Uterus (tissue), 4 donors: ENCODE measurements at places on chromosomes 12 and 14.
A peak's percentile ranks its signal among the peaks of the same experiment; 100 is the strongest.

- DNase-seq, result no peak
Observed at GRCh38 chr14:88289234-88289633, 33.8 kb downstream of the KCNK10 start.

DNA sequence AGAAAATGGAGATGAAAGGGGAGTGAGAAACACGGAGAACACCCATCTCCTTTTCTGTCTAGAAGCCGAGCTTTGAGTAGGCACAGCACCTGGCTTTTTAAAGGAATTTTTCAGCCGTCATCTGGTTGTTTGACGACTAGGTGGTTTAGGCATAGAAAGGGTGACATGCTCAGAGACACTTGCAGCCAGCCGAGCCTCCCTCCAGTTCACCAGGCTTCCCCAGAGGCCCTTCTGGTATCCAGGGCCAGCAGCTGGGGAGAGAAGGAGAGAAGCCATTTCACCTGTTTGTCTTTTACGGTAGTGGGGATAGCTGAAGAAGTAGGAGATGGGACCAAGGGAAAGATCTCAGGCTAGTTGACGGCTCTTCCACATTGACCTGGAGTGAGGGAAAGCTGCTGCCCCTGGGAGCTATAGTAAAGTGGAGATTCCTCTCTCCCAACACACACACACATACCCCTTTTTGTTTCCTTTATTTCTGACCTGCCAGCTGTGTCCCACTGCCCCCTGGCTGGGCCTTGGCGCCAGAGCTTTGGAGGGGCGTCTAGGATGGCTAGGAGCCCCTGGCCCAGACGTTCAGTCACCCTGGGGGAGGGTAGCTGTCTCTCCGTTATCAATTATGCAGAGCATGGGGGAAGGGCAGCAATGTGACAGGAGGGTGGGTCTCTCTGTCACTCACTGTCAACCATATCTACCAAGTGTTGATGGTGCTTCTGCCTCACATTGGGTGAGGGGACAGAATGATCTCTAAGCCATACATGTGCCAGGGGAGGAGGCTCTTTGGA lies 5.5 kb downstream of the MAP3K12 start:
- DNase-seq, result no peak

DNA sequence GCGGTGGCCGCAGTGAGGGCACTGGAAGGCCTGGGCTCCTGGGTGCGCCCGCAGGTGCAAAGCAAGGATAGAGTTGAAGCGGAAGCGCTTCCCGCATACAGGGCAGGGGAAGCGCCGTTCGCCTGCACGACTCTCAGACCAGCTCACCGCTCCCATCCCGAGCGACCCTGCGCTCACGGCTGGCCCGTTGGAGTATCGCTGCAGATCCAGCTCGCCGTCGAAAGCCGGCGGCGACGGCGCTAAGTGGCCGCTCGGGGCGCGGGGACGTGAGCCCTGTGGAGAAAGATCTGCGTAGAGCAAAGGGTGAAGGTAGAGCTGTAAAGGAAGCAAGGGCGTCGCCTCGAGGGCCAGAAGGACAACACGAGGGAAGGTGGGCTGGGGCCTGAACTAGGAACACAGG lies 5.4 kb downstream of the ZNF219 start:
- no peak for DNase-seq

DNA sequence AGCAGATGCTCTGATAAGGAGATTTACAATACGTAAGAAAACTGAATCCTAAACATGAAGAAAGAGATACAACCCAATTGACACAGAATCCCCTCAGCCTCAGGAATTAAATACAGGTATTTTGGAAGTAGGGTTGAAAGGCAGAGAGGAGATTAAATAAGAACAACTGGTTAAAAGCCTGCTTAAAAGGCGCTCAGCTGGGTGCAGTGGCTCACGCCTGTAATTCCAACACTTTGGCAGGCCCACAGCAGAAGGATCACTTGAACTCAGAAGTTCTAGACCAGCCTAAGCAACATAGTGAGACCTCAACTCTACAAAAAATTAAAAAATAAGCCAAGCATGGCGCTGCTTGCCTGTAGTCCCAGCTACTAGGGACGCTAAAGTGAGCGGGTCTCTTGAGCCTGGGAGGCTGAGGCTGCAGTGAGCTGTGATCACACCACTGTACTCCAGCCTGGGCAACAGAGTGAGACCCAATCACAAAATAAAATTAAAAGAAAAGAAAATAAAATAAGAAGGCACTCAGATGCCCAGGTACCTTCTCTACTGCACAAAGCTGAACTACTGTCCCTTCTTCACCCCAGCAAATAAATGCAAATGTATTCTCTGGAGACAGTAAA lies 32.9 kb downstream of the MED13L start:
- no peak for DNase-seq

DNA sequence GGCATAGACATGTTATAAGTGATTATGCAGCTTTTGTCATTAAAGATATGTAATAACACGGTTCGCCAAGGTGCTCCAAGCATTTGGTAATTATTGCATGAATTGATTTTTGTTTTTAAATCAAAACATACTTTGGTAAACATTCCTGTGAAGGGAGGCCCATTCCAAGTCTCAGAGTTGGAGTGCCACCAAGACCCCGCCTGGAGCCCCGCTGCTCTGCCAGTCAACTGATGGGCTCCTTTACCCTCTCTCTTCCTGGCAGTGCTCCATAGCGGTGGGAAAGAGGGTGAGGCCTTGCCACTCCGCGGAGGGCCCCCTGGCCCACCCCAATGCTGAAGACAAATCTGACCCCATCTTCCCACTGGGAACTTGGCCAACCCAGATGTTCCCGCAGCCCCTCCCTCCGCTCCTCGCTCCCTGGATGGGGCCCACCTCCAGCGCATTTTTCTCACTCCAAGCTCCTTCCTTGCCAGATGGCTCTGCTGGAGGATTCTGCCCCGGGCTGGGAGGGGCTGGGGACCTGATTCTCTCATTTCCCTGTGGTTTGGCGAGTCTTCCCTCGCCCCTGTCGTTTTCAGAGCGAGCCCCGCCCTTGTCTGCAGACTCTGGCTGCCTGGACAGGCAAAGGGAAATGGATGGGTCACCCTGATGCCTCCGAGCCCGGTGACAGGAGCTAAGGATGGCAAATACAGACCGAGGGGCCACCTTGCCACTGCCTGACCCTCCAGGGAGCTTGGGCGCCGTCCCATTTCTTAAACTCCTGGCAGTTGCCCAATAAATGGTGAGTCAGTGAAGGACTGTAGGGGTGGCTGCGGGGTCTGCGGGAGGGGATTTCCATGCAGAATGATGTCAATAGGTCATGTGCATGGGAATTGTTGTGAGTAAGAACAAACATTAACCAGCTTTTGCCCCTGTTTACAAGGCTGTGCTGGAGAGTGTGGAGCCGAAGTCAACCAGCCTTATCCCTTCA lies 9.2 kb upstream of the PAPLN start:
- peak; percentile 76 for DNase-seq

DNA sequence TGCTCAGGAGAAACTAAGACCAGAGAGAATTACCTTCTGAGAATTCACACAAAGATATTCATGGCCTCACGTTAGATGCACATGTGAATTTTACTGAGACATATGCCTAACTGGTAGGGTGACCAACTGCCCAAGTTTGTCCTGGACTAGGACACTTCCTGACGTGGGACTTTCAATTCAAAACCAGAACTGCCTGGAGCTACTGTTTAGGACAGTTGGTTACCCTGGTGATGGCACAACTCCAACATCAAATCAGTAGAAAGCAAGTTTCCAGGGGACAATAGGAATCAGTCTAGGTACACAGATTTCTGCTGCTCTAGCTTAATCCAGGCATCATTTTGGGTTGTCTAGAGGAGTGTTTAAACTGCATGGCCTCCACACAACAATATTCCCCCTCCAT lies 178.7 kb downstream of the GXYLT1 start:
- DNase-seq, result no peak

- no peak for DNase-seq
Observed at GRCh38 chr14:36655963-36656686, 5.5 kb upstream of the PAX9 start.

- DNase-seq, result no peak
Observed at GRCh38 chr12:122311696-122312095, 45.4 kb upstream of the VPS33A start.

DNA sequence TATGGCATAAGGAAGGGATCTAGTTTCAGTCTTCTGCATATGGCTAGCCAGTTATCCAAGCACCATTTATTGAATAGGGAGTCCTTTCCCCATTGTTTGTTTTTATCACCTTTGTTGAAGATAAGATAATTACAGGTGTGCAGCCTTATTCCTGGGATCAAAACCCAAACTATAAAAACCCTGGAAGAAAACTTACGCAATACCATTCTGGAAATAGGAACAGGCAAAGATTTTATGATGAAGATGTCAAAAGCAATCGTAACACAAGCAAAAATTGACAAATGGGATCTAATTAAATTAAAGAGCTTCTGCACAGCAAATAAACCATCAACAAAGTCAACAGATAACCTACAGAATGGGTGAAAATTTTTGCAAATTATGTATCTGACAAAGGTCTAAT lies 128.5 kb upstream of the DCN start:
- DNase-seq, result no peak

- DNase-seq, result no peak
Observed at GRCh38 chr14:94001016-94001415, 3.9 kb downstream of the CCDC197 start.

- peak; percentile 24 for DNase-seq
Observed at GRCh38 chr12:52924764-52925716, 20.2 kb upstream of the KRT8 start.

GRCh38 chr14:96162265-96162664 lies 42.4 kb upstream of the BDKRB2 start:
- DNase-seq, result no peak

DNA sequence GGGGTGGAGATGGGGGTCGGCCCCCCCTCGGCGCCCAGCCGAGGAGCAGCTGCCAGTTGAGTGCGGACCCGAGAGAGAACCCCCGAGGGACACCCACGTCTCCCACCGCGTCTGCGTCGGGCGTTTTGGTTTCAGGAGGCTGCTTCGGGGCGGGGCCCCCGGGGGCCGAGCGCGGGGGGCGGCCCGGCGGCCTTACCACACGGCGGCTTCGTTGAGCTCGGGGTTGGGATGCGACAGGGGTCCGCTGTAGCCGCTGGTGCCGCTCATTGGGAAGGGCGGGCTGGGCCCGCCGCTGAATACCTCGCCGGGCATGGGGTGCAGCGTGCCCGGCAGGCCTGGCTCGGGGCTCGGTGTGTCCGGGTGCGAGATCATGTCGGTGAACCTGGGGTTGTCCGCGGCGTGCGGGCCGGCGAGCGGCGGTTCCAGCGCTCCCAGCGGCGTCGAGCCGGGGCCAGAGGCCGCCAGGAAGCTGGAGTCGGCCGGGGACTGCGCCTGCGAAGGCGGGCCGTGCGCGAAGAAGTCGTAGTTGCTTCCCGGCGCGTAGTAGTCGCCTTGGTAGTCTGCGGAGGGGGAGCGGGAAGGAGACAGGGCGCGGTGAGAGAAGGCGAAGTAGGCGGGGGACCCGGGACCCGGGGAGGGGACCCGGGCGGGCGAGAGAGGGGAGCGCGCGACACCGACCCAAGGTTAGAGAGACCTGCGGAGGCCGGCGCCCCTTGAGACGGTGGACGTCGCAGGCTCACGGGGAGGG lies 8.5 kb downstream of the LHX5 start:
- DNase-seq, result no peak

GRCh38 chr12:110638796-110639195 lies 24.9 kb downstream of the TCTN1 start:
- no peak for DNase-seq

GRCh38 chr14:54221432-54221803 lies 175.4 kb upstream of the CDKN3 start:
- no peak for DNase-seq

DNA sequence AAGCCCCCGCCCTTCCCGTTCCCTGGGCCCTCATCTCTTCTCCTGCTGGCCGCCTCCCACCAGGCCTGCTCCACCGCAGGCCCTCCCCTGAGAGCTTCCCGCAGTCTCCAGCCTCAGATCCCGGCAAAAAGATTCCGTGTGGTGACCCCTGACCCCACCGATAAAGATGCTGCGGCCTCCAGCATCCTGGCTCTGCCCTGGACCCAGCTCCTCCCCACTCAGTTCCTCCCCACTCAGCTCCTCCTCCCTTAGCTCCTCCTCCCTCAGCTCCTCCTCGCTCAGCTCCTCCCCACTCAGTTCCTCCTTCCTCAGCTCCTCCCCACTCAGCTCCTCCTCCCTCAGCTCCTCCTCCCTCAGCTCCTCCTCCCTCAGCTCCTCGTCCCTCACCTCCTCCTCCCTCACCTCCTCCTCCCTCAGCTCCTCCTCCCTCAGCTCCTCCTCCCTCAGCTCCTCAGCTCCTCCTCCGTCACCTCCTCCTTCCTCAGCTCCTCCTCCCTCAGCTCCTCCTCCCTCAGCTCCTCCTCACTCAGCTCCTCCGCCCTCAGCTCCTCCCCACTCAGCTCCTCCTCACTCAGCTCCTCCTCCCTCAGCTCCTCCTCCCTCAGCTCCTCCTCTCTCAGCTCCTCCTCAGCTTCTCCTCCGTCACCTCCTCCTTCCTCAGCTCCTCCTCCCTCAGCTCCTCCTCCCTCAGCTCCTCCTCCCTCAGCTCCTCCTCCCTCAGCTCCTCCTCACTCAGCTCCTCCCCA lies 17.0 kb downstream of the NOC4L start:
- DNase-seq, result no peak

DNA sequence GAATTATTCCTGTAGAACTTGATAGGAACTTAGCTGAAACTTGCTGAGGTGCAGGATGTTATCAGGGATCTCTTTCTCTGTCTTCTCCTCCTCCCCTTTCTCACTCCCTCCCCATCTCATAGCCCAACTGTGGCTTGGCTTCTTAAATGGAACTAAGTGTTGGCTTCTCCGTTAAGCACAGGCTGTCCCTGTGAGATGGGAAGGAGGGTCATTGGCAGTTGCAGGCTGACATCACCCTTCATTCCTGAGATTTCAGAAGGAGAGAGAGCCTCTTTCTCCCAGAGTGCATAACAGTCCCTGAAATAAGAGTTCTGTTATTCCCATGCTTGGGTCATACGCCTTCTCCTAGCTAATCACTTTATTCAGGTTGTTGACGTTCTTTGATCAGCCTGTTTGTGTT lies 162.0 kb downstream of the UNC79 start:
- DNase-seq, result no peak

- DNase-seq, result no peak
Observed at GRCh38 chr12:114131824-114132223, 165.7 kb upstream of the RBM19 start.

DNA sequence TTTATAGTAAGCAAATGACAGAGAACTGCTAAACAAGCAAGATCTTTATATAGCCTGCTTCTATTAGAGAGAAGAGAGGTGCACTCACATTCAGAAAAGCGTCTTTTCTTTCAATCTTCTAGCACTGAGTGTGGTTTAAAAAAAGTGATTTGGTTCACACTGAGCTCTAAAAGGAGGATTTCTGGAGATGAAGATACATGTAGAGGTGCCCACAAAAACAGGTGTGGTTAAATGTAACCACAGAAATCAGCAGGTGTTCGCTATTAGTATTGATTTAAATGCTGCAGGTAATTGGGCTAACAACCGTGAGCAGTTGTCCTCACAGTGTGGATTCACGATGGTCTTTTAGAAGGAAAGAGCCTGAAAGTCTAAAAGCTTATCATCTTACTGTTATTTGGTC lies 10.7 kb downstream of the PKP2 start:
- no peak for DNase-seq

- DNase-seq, result no peak
Observed at GRCh38 chr14:51304438-51304837, 64.4 kb downstream of the TMX1 start.
